Activated CD4-positive, alpha-beta T cell treated with anti-CD3 and anti-CD28 coated beads for 4 hours (primary cell): ENCODE measurements at places on chromosomes 7 and 10.

DNA sequence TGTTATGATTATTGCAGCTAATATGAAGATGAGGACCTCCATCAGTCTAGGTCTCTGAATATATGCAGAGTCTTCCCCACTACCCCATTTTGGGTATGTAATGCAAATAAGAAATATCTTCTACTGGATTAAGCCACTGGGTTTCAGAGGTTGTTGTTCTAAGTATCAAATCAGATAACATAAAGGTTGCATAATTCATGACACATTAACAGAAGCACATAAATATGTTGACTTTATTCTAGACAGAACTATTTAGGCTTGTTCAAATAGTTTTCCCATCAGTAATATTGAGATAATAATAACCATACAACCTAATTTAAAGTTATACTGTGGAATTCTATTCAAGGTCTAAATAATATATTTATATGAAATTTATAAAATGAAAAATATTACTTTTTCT is 157.1 kb downstream of the ETV1 start:
- no peak for DNase-seq

GRCh38 chr10:81367132-81367531 is 507.9 kb upstream of the NRG3 start:
- DNase-seq, result no peak

DNA sequence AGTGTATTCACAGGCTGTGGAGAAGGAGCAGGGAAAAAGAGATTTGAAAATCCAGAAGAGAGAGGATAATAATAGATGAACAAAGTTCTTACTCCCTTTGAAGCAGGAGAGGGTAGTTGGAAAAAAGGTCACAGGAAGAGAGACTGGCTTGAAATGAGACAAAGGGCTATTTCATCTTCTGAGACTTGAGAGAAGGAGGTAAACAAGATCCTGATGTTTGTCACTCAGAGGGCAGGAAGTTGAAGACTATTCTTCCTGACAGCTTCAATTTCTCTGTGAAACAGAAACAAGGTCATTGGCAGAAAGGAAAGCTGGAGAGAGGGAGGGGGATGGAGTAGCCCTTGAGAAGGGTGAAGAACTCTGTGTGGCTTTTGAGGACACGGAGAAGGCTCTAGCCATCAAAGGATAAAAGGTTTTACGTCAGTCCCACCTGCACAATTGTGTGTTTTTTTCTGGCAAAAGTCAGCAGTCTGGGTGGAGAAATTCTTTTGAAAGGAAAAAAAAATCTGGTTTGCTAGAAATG is 216.1 kb upstream of the STEAP4 start:
- no peak for DNase-seq

DNA sequence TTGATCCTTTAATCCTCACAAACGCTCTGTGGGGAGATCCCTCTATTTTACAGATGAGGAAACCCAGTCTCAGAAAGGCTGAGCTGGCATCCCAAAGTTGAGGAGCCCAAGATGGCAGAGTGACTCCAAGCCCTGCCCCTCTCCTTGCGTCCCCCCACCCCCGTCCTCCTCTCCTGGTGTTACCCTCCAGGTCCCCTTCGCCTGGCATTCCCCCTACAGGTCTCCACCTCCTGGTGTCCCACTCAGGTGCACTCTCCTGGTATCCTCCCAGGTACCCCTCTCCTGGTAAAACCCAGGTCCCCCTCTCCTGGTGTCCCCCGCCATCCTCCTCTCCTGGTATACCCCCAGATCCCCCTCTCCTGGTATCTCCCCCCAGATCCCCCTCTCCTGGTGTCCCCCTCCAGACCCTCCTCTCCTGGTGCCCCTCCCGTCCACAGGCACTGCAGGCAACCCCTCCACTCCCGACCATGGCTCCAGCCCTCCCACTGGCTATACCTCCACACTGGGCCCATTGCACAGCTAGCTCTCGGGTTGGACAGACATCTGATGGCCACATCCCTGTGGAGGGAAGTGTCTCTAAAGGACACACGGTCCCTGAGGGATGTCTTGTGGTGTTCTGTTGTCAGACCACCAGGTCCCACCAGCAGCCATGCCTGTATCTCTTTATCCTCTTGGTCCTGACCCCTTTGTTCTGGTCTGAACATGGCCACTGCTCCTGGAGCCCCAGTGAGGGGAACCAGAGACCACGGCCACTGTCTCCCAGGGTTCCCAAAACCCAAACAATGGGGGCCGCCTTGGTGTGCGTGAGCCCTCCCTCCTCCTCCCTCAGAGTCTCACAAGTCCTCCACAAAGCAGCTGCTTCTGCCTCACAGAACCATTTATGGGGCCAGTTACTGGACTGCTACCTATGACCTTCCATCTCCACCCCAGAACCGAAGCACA is 37.2 kb downstream of the CALML3 start:
- DNase-seq, result no peak

- no peak for DNase-seq
Measured at GRCh38 chr10:80449520-80449919, 4.6 kb upstream of the TSPAN14 start.

DNA sequence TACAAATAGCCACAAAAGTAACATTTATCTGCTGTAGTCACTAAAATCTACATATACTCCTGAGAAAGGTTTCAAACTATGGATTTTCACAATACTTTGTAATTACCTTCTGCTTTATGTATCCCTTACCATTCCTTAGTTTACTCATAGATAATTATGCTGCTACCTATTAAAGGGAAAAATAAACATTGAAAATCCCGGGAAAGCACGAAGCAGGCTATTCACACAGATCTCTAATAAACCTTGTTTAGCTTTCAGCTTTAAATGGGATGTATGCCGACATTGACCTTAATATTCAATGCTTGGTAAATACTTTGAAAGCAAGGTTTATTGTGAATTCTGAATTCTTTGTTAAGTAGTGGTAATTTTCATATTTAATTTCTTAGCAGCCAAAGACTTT is 58.5 kb upstream of the SMIM30 start:
- no peak for DNase-seq

- no peak for DNase-seq
Measured at GRCh38 chr7:155758348-155758747, 53.9 kb downstream of the SHH start.

DNA sequence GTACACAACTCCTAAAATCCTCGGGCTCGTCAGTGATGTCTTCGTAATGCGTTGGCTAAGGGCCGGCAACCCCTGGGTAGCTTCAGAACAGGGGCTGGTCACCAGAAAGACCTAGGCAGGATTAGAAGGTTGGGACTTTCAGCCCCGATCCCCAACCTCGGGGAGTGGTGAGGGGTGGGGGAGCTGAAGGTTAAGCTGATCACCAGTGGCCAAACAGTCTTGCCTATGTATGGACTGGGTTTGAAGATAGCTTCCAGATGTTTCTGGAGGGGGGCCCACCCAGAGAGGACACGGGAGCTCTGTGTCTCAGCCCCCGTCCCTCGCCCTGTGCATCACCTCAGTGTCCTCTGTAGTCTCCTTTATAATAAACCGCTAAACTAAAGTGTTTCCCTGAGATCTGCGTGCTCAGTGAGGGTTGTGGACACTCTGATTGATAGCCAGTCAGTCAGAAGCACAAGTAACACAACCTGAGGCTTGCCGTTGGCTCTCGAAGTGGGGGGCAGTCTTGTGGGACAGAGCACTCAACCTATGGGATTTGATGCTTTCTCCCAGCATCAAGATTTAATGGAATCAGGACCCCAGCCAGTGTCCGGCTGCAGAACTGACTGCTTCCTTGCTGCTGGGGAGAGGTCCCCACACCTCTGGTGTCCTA is 10.0 kb downstream of the PPP2R2D start:
- DNase-seq, result no peak

GRCh38 chr10:93541402-93542357 is 24.8 kb upstream of the FFAR4 start:
- no peak for DNase-seq

GRCh38 chr7:80588591-80588990 is 49.9 kb upstream of the CD36 start:
- no peak for DNase-seq

DNA sequence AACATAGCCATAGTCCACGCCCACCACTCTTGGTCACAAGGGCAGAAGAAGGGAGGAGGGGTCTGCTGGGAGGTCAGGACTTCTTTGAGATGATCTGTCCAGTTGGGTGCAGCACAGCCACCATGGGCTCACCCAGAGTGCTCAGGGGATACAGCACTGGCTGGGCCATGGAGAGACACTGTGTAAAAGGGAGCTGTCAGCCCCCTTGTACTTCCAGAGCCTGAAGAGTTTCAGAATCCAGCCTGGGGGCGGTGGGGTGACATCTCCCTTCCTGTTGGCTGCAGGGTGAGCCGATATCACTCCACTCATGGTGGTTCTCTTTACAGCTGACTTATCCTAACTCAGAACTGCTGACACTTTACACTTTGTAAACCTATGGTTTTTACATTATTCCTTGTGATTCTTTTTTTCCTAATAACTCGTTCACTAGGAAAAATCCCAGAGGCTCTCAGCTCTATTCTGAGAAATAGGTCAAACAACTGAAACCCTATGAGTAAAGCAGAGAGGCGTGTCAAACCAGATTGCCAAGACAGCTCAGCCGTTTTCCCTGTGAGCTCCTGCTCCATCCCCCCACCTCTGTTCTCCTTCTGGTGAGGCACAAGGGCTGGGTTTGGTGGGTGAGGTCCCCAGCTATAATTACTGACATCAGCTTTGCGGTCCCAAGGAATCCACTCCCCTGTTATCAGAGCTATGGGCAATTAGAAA is 3.2 kb upstream of the MRPS24 start:
- no peak for DNase-seq

- no peak for DNase-seq
Measured at GRCh38 chr7:3733541-3734140, 432.6 kb downstream of the SDK1 start.

GRCh38 chr7:133313575-133313974 is 60.7 kb downstream of the EXOC4 start:
- DNase-seq, result no peak

- no peak for DNase-seq
Measured at GRCh38 chr10:47150581-47150980, 149.4 kb upstream of the GDF10 start.

- peak; percentile 49 for DNase-seq
Measured at GRCh38 chr10:96370584-96371157, 11.9 kb upstream of the OPALIN start.

DNA sequence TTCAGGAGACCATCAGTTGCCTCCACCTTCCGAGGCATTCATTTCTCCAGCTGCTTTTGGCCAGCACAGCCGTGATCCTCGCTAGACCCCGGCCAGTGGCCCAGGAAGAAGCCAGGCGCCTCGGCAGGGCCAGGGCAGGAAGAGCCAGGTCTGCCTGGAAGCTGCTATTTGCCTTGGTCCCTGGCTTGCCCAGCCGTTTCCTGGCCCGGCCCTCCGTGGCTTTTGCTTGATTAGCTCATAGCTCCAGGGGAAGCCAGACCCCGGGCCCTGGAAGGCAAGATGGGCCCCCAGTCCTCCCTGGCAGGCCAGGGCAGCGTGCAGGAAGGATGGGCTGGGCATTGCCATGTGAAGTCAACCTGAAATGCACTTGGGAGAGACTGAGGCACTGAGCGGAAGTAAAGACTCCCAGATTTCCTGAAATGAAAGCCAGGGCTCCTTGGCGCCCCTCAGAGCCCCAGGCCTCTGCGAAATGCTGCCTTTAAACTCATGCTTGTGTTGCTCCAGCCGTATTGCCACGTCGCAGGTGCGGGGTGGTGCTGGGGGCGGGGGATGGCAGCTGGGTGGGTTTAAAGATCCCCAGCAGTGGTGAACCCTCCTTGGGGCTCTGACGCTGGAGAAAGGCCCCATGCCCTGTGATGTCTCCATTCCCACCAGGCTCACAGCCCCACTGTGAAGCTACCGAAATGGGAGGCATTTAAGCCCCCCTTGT is 160.6 kb downstream of the GRK5 start:
- DNase-seq, result no peak

GRCh38 chr7:105512415-105512814 is 9.7 kb downstream of the PUS7 start:
- DNase-seq, result no peak

DNA sequence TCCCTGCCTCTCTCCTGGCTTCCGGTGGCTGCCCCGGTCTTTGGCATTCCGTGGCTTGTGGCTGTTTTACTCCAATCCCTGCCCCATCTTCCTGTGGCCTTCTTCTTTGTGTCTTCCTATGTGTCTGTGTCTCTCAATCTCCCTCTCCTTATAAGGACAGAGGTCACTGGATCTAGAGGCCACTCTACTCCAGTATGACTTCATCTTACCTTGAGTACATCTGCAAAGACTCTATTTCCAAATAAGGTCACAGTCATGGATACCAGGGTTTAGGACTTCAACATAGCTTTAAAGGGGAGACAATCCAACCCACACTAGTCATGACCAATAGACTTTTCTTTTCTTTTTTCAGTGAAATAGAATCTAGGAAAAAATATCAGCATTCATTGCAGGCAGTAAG is 153.3 kb upstream of the INSYN2A start:
- no peak for DNase-seq

- no peak for DNase-seq
Measured at GRCh38 chr10:75065076-75065475, 46.4 kb upstream of the SAMD8 start.

DNA sequence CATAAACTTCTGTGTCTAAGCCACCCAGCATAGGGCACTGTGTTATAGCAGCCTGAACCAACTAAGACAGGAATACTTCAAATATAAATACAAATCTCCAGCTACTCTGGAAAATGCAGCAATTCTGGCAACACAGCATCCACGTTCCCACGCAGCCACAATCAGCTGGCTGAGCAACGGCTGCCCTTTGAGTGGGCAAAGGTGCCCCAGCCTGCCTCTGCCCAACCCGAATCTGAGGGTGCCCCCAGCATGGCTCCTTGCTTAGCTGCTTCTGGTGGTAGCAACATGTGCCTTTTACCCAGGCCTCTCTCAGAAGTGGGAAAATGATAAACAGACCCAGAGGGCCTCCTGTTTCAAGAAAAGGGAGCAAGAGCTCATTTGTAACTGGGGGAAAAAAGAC is 12.0 kb downstream of the DRGX start:
- no peak for DNase-seq

DNA sequence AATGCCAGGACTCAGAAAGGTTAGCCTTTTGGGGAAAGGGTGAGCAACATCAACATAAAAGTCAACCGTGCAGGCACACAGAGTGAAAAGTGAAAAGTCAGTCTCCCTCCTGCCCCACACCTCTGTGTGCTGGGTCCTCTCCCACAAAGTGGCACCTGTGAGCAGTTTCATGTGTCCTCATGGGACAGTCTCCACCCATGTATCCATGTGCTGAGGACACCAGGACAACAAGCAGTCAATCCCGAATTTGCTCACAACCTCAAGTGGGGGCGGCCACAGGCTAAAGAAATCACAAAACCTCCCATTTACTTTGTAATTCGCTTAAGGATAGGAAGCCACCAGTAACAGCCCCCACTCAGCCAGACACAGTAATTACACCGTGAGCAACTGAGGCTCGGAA is 97.4 kb downstream of the ARHGAP22 start:
- DNase-seq, result no peak

GRCh38 chr10:63489838-63490237 is 24.1 kb upstream of the JMJD1C start:
- no peak for DNase-seq

- peak; percentile 51 for DNase-seq
Measured at GRCh38 chr7:106346678-106347217, 62.0 kb upstream of the NAMPT start.

DNA sequence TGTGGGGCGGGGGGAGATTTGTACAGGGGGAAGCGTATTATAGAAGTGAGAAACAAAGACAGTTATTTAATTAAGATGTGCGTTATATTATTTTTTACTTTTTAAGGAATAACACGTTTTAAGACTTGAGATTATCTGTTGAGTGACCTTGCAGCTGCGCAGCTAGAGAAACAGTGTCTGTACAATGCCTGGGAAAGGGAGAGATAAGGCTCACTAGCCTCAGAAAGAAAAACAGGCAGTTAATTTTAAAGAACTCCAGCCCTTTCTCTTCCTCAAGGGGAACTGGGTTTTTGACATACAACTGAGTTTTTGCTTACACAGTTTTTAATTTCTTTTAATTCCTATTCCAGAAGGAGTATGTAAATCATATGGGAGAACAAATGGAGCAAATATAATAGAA is 50.7 kb downstream of the LMBR1 start:
- DNase-seq, result no peak
